HepG2 (cell line): ENCODE measurements at places on chromosomes 2 and 18.

DNA sequence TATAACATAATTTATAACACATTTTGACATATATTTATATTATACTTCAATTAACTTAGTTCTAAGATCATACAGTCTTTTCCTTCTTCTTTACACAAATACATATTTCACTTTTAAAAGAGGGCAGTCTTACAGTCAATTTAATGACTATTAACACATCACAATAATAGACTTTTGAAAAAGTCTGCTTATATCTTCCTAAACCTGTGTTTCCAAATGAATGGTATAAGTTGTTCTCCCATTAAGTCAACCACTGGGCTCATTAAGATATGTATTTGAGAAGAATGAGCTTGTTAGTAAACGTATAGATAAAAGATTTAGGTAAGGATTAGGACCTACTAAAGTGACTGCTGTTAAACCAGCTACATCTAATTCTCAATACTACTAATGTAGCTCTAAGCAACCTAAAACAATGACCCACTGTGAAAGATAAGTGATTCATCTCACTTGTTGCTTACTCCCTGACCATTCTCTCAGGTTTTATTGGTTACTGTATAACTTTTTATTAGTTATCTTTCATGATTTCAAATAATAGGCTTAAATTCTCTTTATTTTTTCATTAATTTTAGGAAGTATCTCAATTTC lies 27.0 kb downstream of the SLC40A1 start:
- peak; percentile 72 for DNase-seq

DNA sequence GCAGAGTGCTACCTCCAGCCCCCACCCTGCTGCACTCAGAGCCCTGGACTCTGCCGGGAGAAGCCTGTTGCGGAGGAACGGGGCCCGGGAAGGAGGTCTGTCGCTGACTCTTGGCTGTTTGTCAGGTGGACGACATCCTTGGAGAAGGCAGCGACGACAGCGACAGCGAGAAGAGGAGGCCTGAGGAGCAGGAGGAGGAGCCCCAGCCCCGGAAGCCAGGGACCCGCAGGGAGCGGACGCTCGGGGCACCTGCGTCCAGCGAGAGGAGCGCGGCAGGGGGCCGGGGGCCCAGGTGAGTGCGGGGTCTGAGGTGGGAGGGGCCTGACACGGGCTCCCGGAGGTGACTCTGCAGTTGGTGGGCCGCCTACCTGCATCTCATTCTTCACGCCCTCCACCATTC lies 56.6 kb downstream of the CTDP1 start:
- no peak for DNase-seq

DNA sequence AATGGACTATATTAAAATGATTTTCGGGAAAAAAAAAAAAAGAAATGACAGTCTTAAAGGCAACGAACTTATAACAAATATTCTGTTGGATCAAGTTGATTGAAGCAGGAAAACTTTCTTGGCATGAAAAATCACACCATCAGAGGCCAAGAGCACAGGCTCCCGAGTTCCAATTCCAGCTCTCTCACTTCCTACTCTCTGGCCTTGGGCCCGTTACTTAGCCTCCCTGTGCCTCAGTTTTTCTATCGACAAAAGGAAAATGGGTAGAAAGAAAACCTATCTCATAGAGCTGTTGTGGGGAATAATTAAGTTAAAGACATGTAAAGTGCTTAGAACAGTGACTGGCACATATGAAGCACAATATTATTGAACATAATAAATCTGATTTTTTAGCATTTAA lies 74.2 kb downstream of the HNRNPLL start:
- no peak for DNase-seq

GRCh38 chr18:37403100-37403781 lies 162.4 kb downstream of the CELF4 start:
- no peak for DNase-seq

DNA sequence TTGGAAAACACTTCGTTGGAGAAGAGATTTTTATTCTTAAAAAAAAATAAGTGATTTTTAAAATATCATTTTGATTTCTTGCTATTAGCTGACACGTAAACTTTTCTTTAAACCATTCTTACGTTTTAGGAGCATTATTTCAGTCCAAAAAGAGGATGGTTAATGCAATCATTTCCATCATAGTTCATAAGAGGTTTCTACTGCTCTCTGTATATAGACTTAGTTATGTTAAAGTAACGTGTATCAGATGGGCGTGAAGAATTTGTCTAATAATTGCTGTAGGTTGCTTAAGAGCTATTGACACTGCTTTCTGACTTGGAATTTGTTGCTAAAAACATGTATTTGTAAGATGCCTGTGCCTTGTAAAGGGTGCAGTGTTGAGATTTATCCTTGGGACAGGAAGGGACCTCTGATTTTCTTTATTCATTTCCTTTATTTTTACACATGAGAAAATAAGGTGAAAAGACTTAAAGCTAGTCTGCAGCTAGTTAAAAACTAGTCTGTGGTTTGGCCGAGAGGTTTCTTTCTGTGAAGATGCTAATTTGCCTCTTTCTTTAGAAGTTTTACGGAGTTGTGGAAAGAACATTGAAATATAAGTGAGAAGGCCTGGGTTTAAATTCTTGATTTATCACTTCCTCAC lies 2.9 kb downstream of the ANKRD12 start:
- DNase-seq: no peak

GRCh38 chr2:211302676-211303075 lies 746.3 kb downstream of the CPS1 start:
- no peak for DNase-seq

DNA sequence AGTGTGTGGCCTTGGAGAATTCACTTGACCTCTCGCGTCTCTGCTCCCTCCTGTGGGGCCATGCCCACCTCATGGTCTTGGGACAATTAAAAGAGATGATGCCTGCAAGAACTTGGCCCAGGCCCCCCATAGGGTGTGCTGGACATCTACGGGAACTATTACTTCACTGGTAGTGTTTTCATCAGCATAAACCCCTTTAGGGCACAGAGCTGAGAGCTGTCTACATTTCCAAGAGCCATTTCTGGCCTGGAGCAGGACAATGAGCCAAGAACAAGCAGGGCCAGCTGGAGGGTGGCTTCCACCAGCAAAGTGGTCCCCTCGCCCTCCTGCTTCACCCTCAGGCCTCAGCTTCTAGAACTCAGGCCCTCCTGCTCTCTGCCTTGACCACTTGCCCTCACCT lies 232.3 kb downstream of the ZBTB7C start:
- no peak for DNase-seq

- DNase-seq: no peak
Observed at GRCh38 chr2:235937936-235938335, 230.2 kb downstream of the GBX2 start.

DNA sequence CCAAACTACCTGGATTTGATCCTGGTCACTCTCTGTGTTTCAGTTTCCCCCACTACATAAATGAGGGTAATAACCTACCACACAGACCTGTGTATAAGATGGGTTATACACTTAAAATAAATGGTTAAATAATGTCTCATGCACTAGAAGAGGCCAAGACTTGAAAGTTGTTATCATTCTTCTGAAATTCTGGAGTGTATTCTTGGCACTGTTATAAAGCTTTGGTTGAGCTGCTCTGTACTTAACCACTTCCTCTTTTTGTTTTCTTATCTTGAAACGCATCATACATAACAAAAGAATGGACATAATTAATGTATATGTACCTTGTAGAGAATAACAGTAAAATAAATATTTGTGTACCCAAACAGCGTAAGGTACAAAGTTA lies 281.0 kb downstream of the AFF3 start:
- no peak for DNase-seq

GRCh38 chr2:46643493-46643892 lies 164.1 kb downstream of the TMEM247 start:
- DNase-seq: no peak

GRCh38 chr2:65483763-65484162 lies 51.4 kb upstream of the SPRED2 start:
- peak; percentile 29 for DNase-seq

DNA sequence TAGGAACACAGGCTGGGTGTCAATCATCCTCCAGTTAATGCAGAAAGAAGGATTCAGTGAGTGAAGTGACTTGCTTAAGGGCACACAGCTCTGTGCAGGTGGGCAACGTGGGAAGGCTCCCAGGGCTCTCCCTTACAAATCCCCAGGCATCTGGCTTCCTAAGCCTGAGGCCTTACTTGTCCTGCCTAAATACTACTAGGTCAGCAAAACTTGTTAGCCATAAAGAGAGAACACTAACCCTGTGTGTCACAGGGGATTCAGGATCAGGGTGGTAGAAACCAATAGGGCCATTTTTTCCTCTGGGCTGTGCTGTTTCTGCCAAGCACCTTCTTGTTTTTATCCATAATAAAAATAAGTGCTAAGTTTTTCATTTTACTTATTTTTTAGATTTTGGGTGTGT lies 55.0 kb downstream of the GATA6 start:
- DNase-seq: no peak

GRCh38 chr18:60870261-60871153 lies 462.7 kb upstream of the CDH20 start:
- no peak for DNase-seq

- DNase-seq: no peak
Observed at GRCh38 chr2:17752246-17752645, 1.4 kb downstream of the SMC6 start.

GRCh38 chr18:31828613-31829012 lies 67.9 kb upstream of the SLC25A52 start:
- no peak for DNase-seq

DNA sequence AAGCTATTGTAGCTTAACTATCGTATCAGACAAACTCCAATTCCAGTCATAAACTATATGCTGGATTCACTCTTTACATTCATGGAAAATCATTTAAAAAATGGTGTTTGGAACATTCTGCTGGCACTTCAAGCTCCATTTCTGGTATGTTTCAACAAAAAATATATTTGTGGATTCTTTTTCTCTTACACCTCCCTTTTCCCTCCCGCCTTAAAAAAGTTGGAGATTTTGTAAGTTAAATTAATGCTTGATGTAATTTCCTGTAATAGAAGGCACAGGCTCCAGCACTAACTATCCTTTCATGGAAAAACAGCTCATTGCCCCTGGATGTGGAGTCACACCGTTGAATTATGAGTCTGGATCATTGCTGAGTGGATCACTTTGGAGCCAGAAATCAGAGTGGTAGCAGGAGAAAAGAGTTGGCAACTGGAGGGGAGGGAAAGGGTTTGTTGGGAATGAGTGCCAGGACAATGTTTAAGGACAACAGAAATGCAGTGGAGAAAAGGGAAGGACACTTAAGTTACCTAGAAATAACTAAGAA lies 102.8 kb downstream of the ICOS start:
- no peak for DNase-seq

- no peak for DNase-seq
Observed at GRCh38 chr2:241020201-241020600, 21.8 kb downstream of the SNED1 start.

- peak; percentile 13 for DNase-seq
Observed at GRCh38 chr18:43596105-43596712, 318.9 kb upstream of the SYT4 start.

DNA sequence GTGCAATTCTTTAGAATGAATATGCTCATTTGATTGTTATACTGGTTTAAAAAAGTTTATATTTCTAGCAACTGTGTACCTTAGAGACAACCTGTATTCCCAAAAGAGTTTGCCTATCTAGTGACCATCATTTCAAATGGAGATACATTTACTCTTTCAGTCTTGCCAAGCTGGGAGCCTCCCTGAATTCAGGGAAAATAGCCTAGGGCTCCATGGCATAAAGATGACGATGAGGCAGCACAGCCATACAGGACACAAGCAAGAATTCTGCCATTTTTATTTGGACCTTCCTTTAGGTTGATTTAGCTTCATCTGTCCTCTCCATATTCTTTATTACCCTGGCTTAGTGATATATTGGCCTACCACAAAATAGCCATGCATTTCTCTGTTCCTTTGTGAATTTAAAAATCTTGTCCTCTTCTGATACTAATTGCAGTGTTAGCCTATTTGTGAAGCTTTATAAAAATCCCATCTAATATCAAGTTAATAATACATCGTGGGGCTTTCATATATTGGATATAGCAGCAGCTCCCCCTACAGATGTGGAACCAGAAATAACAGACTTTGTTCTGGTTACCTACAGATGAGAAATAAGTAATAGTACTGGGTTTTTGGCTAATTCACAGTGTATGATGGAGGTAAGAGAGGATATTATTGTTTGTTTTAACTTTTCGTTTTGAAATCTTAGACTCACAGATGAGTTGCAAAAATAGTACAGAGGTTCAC lies 1661.9 kb upstream of the PIK3C3 start:
- DNase-seq: no peak

DNA sequence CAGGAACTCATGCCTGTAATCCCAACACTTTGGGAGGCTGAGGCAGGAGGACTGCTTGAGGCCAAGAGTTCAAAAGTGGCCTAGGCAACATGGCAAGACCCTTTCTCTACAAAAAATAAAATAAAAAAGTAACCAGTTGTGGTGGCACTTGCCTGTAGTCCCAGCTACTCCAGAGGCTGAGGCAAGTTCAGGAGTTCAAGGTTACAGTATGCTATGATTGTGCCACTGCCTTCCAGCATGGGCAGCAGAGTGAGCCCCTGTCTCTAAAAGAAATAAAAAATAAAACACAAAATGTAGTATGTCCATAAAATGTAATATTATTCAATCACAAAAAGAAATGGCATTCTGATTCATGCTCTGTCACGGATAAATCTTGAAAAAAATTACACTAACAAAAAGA lies 11.9 kb downstream of the INO80C start:
- DNase-seq: peak; percentile 24

DNA sequence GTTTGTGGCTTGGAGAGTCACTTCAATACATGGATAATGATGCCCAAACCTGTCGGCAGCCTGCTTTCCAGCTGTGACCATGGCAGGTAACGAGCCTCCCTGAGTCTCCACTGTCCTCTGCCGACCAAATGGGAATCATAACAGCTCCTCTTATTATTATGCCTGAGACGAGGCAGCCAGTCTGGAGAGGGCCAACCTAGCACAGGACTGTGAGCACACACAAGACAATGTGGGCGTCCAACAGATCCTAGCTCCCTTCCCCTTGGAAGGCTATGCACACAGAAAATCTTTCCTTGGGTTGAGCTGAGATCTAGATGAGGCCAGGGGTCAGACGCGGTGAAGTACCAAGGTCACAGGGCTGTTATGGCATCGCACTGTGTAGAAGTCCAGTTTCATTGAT lies 890 bp upstream of the SLC4A3 start:
- DNase-seq: peak; percentile 35

GRCh38 chr2:28780496-28780895 lies 28.9 kb downstream of the PPP1CB start:
- DNase-seq: no peak

DNA sequence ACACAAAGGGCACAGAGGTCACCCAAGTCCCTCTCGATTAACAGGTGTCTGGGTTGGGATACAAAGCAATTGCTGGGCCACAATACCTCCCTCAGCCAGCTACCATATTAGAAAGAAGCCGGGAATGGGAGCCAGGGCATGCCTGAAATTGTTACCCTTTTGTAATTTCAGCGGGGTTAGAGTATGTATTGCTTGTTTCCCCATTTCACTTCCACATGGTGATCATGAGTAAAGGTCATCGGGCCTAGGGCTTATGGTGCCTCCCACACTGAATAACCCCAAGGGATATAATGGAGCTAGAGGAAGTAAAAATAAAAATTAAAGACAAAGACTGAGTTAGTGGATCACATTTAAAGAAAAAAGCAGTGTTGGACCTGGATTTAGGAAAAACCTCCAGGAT lies 437.2 kb upstream of the KLHL29 start:
- no peak for DNase-seq
